Stimulated activated CD4-positive, alpha-beta T cell treated with anti-CD3 and anti-CD28 coated beads, Interleukin-15, amount 100 ng/mL, for 1 hour (primary cell): ENCODE measurements at places on chromosomes 2 and 18.

DNA sequence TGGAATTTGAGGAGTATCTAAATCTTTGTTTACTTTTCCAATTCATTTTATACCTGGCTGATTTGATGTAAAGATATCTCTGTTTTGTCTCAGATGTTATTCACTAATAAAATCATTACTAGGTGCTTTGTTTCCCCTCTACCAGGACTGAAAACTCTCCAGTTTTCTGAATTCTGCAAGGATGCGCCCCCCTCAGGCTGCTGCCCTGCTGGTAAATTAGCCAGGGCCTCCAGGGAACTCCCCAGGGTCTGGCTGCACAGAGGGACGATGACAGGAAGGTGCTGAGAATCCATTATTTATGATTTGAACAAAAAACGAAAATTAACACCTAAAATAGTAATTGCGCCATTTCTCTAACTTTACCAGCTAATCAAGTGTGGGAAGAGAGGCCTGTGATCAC is 541.2 kb upstream of the POU3F3 start:
- DNase-seq, result no peak

GRCh38 chr2:95350368-95350767 is 52.1 kb upstream of the FAHD2A start:
- DNase-seq, result no peak

DNA sequence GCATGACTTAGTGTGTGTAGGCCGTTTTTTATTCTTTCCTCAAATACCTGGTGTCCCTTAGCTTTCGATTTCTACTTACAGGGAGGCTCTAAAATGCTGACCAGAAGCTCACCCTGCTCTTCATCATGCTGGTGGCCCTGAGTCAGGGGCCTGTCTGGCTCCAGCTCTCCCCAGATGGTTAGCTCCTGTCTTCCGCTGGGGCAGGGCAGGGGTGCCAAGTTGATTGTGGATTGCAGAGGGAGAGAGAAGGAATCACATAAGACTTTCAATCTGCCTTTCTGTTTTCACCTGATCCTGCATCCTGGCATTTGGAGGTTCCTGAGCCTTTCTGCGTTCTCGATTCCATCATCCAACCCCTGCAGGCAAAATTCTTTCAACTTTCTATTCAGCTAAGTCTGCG is 4.2 kb downstream of the CIB4 start:
- no peak for DNase-seq

- DNase-seq, result no peak
These were observed 36.3 kb downstream of the BMP10 start for GRCh38 chr2:68834737-68835376.

DNA sequence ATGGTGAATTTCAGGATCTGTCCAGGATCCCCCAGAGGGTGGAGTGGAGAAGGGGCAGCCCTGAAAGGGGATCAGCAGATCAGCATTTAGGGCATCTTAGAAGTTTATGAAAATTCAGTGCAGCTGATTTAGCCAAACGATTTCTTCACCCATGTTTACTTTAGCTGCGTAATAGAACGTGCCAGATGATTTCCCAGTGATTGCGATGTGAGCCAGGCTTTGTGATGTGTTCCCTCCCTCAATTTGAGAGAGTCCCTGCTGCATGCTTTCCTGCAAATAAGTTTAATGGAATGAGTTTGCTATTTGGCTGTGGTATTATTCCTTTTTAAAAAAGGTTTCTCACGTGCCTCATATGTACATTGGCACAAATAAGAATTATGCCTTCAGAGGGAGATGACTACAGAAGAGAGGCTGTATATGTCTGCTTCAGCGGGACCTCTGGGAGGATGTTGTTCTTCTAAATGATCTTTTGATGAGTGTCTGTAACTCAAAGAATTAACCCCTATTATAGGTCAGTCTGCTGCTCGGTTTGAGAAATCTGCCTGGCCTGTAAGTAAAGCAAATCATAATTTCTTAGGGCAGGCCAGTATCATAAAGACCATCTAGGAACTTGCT is 111.9 kb downstream of the MRO start:
- no peak for DNase-seq

GRCh38 chr2:18752022-18752493 is 162.7 kb upstream of the NT5C1B start:
- no peak for DNase-seq

- DNase-seq, result no peak
These were observed 13.1 kb upstream of the NAB1 start for GRCh38 chr2:190635781-190636180.

DNA sequence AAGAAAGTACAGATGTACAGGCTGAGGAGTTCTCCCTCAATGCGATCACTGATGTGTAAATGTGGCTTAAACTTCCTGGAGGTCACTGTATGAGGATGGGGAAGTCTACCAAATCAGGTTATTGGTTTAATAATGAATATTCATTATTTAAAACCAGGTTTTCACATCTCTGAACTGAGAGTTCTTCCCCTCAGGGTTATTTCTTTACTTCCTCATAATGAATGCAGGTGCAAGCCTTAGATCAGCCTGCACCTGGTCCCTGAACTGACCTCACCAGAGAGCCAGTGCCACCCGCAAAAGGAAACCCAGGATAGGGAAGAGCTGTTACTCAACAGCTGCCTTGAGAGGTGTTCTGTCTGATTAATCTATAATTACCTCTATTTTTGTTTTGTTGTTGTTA is 369.0 kb downstream of the EPHA4 start:
- no peak for DNase-seq

GRCh38 chr18:35418610-35419009 is 41.5 kb upstream of the ZNF396 start:
- no peak for DNase-seq

DNA sequence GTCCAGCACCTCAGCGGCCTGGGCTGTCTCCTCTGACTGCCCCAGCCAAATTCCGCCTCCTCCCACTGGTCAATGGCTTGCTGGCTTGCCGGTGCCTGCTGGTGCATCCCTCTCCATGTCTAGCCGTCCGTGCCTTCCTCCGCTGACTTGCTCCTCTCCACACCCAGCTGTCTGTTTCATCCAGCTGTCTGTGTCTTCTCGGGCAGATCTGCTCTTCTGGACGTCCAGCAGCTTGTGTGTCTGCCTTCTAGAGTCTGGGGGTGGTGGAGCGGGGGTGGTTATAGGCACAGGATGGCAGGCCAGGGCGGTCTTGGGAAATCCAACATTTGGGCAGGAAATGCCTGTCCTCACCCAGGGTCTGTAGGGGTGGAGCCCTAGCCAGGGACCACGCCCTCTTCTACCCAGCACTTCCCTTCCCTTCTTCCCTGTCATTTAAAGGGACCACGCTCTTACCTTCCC is 369.2 kb downstream of the GALNT13 start:
- DNase-seq, result no peak

DNA sequence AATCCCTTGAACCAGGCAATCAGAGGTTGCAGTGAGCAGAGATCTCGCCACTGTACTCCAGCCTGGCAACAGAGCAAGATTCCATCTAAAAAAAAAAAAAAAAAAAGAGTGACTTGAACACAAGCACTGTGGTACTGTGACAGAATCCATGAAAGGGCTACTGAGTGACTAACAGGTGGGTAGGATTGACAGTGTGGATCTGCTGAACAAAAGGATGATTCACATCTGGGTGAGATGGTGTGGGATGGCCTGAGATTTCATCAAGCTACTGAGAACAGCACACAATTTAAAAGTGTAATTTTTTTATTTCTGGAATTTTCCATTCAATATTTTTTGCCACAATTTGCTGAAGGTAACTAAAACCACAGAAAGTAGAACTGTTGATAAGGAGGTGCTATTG is 13.3 kb upstream of the SP3 start:
- no peak for DNase-seq

DNA sequence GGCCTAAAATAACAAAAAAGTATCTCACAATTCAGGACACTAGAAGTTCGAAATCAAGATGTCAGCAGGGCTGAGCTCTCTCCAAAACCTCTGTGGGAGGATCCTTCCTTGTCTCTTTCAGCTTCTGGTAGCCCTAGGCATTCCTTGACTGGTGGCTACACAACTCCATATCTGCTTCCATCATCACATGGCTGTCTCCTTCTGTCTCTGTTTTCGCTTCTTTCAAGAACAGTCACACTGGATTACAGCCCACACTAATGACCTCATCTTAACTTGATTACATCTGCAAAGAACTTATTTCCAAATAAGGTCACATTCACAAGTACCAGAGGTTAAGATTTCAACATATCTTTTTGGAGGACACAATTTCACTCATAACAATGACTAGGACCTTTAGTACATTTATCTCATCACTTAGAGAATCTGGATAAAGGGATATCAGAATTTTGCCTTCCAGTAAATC is 275.2 kb downstream of the IRS1 start:
- DNase-seq, result no peak

DNA sequence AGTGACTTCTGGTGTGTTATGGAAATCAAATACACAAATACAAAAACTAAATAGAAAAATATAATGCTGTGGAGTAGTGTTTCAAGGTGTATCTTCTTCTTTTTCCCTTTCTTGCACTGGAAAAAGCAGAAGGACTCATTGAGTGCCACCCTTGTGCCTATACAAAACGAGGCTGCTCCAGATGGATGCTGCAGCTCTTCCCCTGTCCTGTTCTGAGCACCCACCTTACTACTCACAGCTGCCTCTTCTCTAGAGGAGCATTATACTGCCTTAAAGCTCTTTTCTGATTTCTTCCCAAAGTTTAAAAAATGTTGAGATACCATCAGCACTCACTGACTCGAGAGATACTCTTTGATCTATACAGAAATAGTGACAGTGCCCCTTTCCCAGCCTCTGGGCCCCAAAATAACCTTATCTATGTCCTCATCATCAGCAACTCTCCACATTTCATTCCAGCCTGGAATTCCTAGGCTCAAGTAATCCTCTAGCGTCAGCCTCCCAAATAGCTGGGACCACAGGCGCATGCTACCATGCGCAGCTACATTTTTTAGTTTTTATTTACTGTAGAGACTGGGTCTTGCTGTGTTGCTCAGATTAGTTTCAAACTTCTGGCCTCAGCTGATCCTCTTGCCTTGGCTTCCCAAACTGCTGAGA is 1356.1 kb upstream of the NRXN1 start:
- DNase-seq, result no peak

GRCh38 chr2:191217580-191217979 is 27.6 kb upstream of the MYO1B start:
- no peak for DNase-seq

DNA sequence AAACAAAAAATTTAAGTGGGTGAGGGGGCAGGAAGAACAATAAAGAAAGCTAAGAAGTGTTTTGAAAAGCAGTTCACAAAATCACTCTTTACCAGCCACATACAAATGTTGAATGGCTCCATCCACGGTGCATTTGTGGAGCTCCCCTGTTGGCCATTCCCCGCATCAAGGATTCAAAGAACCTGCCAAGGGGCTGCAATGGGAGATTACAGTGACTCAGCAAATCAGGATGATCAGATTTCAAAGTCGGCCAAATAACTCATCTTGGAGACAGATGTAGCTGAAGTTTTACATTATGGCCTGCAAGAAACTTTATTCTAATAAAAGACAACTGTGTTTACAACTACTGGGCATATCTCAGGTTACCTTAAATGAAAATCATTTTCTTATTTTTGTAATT is 26.9 kb downstream of the COL4A3 start:
- DNase-seq, result no peak

GRCh38 chr2:121969766-121970639 is 214.6 kb downstream of the TSN start:
- DNase-seq, result no peak

DNA sequence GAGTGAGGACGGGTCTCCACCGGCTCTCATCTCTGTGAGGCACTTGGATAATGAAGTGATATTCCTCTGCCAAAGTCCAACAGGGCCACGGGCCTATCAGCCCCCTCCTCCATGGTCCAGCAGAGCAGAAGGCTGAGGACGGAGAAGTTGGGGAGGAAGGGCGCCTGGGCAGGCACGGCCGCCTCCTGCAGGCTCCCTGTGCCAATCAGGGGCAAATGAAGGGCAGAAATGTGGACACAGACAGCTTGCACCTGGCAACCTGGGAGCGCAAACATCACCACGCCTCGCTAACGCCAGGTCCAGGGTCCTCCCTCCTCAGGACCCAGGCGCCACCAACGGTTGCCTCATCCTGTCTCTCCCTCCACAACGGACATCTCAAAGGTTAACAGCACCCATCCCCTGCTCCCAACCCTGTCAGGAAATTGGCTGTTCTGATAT is 24.3 kb downstream of the SMAD7 start:
- DNase-seq, result no peak

GRCh38 chr2:73700661-73701447 is 36.3 kb downstream of the TPRKB start:
- no peak for DNase-seq

GRCh38 chr18:57744211-57744694 is 58.9 kb downstream of the ATP8B1 start:
- no peak for DNase-seq

GRCh38 chr2:233080836-233081229 is 20.7 kb downstream of the INPP5D start:
- no peak for DNase-seq

GRCh38 chr18:58098706-58099105 is 54.7 kb downstream of the NEDD4L start:
- DNase-seq, result no peak

GRCh38 chr18:80187956-80188642 is 59.2 kb downstream of the PARD6G start:
- DNase-seq, result no peak

DNA sequence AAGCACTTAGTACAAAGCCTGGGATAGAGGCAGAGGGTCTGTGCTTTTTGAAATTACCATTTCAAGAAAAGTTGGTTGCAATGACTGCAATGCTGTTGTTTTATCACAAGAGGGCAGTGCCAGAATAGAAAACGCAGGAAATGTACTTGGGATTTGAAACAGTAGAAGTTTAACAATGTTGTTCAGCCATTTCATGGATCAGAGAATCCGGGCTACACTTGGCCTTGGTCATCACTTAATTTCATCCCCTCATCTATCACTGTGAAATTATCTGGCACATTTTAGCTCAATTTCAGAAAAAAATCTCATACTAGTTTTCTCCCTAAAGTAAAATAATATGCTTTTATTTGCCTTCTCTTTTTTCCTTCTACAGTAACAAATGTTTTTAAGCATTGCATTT is 70.8 kb downstream of the RAPGEF4 start:
- DNase-seq, result no peak

DNA sequence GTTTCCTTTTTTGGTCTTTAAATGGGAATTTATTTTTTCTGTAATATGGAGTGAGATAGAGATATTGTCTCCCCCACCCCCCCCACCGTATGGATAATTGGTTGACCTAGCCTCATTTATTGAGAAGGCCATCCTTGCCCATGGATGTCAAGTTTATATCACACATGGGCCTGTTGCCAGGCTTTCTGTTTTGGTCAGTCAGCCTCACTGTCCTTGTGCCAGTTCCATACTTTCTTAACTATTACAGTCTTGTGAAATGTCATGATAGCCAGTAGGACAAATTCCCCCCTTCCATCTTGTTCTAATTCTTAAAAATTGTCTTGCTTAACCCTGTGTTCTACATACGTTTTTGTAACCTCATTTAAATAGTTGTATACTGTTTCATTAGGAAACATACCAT is 12.5 kb downstream of the BABAM2 start:
- no peak for DNase-seq

- DNase-seq, result no peak
These were observed 281.4 kb upstream of the CELF4 start for GRCh38 chr18:37846996-37847395.

DNA sequence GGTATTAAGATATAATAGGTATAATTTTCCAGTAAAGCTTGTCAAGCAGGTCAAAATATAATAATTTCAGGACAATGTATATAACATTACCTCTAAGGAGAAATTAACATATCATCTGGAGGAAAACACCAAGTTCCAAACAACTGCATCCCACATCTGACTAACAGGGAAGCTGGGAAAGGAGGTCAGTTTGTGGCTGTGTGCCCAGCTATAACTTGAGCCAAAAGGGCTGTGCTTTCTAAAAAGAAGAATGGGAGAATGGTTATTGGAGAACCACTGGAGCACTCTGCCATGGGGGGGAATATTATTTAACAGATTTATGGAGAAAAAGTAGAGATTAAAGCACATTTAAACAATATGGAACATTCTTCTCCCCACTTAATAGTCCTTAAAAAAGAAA is 390.6 kb upstream of the PKDCC start:
- no peak for DNase-seq
